ENCODE measurements at places on chromosomes 2 and 18.
A peak's percentile ranks its signal among the peaks of the same experiment; 100 is the strongest.

GRCh38 chr2:28687171-28687570 lies 64.5 kb upstream of the PPP1CB start:
- no peak for DNase-seq

DNA sequence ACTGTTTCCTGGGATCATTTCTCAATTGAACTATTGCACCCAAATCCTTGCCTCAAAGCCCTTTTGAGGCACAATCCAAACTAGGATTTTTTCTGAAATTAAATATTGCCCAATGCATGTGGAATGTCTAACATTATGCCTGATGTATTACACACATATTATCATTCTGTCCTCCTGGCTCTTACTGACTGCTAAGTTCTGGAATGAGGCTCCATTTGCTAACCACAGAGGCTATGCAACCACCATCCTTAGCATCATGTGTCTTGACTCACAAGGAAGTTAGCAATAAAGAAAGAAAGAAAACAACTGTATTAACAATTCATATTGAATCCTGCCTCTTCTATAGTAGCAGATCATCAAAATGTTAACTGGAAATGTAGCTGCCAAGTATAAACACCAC lies 1142.7 kb downstream of the CNTNAP5 start:
- DNase-seq = peak; percentile 81

DNA sequence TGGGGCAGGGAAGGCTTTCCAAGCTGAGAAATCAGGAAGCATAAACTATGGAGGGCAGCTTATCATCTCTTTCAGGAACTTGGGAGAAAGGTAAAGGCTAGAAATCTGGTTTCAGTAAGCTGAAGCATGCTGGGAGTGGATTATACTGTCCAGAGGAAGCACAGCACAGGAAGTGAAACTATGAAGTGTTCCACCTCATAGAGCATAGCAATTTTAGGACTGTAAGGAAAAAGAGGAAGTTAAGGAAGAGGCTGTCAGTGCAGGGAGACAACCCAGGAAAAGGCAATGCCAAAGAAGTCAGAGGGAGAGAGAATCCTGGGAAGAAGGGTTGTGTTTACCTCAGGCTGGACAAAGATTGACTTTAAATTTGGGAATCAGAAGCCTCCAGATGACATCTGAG lies 51.9 kb downstream of the EFEMP1 start:
- DNase-seq = no peak

DNA sequence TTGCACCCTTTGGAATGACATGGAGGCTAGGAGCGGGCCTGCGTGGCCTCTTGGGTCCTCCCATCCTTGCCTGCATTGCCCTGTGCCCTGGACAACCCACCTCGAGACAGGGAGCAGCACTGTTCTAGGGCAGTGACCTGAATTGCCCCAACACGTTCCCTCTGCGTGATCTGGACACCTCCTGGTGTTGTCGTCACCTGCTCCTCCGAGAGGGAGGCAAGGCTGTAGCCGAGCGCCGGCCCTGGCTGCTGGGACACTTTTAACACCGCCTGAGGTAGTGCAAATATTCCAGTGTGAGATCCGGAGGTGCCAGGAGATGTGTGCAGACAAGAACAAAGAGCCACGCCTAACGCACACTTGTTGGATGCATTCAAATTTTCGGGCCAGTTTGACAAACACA lies 131.5 kb downstream of the SMAD7 start:
- no peak for DNase-seq

DNA sequence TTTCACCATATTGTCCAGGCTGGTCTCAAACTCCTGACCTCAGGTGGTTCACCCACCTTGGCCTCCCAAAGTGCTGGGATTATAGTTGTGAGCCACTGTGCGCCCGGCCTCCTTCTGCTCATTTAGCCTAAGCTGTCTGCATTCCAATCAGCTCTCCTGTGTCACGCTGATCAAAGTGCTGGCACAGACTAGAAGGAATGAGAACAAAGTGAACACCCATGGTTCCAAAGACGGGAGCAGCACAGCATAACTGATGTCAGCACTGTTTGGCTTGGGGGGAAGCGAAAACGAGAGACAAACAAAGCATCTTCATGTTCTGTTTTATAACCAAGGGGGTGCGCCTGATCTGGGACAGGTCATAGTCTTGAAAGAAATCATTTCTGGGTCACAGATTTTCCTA lies 43.3 kb downstream of the DIPK1C start:
- DNase-seq = no peak

DNA sequence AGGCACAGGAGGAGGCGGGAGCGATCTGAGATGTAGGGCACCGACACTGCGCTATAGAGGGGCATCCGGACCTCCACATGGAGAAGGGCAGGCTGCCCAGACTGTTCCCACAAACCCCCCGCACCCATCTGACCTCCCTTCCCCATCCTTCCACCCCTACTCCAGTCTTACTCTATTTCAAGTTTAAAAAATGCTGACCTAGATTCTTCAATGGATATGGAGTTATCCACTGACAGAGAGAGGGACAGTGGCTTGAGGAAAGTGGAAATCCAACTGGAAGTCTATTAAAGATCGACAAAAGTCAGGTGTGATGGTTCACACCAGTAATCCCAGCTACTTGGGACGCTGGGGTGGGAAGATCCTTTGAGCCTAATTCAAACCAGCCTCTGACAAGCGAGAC lies 5.1 kb upstream of the DGUOK start:
- DNase-seq = no peak
